ENCODE measurements at places on chromosomes 3 and 15. TPM values are rescaled to one million over a fixed set of nuclear protein-coding genes. Genes with fewer than 3 reads are reported as not detected.

DNA sequence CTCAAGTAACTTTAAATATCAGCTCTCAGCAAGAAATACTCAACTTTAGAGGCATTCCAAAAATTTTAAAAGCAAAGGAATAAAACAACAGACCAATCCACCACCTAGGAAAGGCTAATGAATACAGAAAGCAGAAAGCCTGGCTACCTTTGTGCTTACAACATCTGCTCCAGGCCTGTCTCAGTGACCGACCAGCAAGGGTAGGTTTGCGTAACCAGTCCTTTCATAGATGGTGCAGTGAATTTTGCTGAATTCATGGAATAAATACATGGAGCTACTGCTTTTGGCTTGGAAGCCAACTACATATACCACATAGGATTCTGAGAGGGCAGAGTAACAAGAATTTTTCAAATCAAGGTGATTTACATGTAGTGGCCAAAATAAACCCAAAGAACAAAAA lies 27.2 kb downstream of the ETV5 start:
- no peak for DNase-seq

GRCh38 chr15:96406291-96406690 lies 75.8 kb downstream of the NR2F2 start:
- no peak for DNase-seq

GRCh38 chr3:85304360-85304964 lies 345.7 kb downstream of the CADM2 start:
- DNase-seq, result no peak

- DNase-seq, result no peak
These were observed 8.0 kb downstream of the LRRK1 start for GRCh38 chr15:100926971-100927756.

- no peak for DNase-seq
These were observed 39.7 kb downstream of the ABTB1 start for GRCh38 chr3:127712461-127712860.

GRCh38 chr3:77296527-77296926 lies 256.6 kb downstream of the ROBO2 start:
- no peak for DNase-seq

DNA sequence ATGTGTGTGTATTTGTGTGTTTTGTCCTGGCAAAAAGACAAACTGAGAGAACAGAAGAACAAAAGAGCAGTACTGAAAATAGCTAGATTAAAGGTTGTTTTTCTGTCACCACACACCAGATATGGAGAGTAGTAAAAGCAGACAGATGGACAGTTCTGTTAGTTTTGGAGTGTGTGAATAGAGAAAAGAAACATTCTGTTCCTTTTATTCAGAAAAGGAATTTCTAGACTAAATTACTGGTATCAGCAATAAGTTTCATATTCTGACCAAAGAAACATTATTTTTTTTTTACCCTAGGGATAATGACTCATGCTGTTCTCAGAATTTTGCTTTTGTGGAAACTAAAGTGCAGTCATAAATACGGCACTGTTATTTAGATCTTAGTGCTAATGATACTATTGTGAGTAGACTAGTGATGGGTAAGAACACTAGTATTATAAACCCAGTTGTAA lies 32.9 kb downstream of the PIK3CA start:
- DNase-seq, result no peak

DNA sequence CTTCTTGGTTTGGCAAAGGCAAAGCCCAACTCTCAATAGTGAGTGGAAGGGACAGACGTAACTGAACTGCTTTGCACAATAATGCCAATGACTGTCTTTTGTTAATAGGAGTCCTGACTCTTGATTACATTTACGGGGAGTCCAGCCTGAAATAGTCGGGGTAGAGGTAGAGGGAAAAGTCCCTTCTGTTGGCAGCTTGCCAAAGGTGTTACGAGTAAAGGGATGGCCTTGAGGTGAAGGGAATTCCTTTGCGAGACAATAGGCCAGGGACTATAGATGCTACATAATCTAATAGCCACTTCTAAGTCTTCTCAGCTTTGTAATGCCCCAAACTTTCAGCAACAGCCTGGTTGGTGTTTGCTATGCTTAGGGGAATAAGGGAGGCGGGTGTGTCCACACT lies 2.2 kb upstream of the SENP2 start:
- DNase-seq, result no peak

DNA sequence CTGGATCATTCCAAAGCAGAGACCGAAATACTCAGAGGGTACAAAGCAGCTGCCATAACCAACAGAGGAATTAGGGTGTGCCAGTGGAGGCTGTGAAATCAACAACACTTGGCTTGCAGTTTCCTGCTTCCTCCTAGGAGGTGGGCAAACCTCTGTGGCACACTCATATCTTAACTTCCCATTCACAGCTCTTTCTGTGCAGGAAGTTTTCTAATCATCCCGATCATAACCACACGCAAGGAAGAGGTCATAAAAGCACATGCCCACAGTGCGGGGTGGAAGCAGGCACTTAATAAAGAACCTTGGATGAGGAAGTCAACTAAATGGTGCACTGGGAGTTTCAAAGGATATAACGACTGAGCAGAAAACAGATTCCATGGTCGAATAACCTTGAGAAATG lies 5.1 kb downstream of the SCAMP2 start:
- DNase-seq, result no peak

GRCh38 chr3:179098388-179099077 lies 26.9 kb upstream of the ZMAT3 start:
- no peak for DNase-seq

GRCh38 chr3:169044331-169045113 lies 619.0 kb downstream of the MECOM start:
- DNase-seq, result no peak

- DNase-seq, result no peak
These were observed 15.2 kb upstream of the EID1 start for GRCh38 chr15:48862705-48863104.

- DNase-seq, result no peak
These were observed 296.4 kb downstream of the TUSC7 start for GRCh38 chr3:117005911-117006522.

- no peak for DNase-seq
These were observed 14.4 kb downstream of the TYRO3 start for GRCh38 chr15:41573396-41573795.

Gene PGBD4
- polyA plus RNA-seq, result 1.5 TPM

Gene THAP10
- 5.2 TPM for polyA plus RNA-seq

Gene DUOXA2
- not detected for polyA plus RNA-seq

Gene DUOX1
- polyA plus RNA-seq, result 2.1 TPM
